ENCODE measurements at places on chromosomes 4 and X. TPM values are rescaled to one million over a fixed set of nuclear protein-coding genes. Genes with fewer than 3 reads are reported as not detected.

GRCh38 chr4:1550122-1551070 is 133.7 kb downstream of the FAM53A start:
- DNase-seq: no peak

DNA sequence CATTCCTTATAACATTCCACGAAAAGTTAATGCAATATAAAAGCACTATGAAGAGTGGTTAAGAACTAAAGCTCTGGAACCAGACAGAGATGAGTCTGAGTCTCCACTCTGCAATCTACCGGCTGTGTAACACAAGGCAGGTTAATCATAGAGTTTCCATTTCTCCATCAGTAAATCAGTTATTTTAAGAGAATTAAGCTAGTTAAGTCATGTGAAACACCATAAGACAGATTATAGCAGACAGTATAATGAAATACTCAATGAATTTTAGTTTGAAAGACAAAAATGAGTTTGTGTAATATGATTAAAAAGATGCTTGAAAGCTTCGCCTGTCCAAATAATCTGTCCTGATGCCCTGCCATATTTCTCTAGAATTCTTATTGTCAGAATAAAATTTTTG is 282.6 kb upstream of the ACTRT1 start:
- no peak for DNase-seq

- DNase-seq: no peak
Observed at GRCh38 chr4:120682981-120683380, 239.5 kb downstream of the PRDM5 start.

GRCh38 chrX:24760363-24761000 is 66.8 kb downstream of the POLA1 start:
- DNase-seq: no peak

DNA sequence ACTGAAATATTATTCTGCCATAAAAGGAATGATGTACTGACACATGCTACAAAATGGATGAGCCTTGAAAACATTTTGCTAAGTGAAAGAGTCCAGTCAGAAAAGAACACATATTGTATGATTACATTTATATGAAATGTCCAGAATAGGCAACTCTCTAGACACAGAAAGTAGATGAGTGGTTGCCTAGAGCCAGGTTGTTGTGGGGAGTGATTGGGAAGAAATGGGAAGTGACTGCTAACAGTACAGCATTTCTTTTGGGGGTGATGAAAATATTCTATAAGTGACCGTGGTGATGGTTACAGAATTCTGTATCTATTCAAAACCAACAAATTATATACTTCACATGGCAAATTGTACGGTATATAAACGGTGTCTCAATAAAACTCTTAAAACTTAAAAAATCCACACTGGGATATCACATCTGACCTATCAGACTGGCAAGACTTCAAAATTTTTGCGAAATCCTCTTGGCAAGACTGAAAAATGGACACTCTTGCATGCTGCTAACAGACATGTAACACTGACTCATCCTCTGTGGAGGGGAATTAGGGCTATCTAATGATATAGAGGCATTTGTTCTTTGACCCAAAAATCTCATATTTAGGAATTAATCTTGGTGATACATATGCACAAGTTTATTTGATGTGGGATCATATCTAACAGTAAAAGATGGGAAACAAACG is 71.8 kb downstream of the FAM13A start:
- no peak for DNase-seq

The ZXDA gene
- total RNA-seq: 6.7 TPM

- no peak for DNase-seq
Observed at GRCh38 chr4:182276210-182277109, 33.3 kb downstream of the TENM3 start.

GRCh38 chrX:9717376-9717775 is 48.3 kb downstream of the GPR143 start:
- no peak for DNase-seq

The LPAR4 gene
- 0.18 TPM for total RNA-seq

The CT47A1 gene
- total RNA-seq: not detected

- no peak for DNase-seq
Observed at GRCh38 chr4:80931631-80932081, 98.9 kb upstream of the BMP3 start.

DNA sequence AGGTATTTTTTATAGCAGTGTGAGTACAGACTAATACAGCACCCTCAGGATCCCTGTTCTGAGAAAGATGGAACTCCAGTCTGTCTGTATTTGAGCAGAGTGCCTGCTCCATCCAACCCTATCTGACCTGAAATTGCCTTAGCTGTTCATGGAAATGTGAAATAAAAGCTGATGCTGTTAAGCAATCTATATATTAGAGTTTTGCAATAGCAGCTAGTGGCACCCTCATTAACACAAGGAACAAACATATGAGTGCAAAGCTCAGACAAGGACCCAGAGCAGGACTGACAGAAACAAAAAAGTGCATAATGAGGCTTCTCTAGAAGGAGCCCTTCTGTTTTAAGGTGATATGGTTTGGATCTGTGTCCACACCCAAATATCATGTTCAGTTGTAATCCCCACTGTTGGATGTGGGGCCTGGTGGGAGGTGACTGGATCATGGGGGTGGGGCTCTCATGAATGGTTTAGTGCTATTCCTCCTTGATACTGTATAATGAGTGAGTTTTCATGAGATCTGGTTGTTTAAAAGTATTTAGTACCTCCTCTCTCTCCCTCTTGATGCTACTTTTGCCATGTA is 272.9 kb upstream of the KLF3 start:
- DNase-seq: no peak

The NAP1L2 gene
- 8.9 TPM for total RNA-seq

The DSPP gene
- not detected for total RNA-seq

- no peak for DNase-seq
Observed at GRCh38 chrX:10990976-10991375, 120.2 kb upstream of the HCCS start.

GRCh38 chrX:57232658-57233360 is 53.7 kb upstream of the FAAH2 start:
- no peak for DNase-seq

DNA sequence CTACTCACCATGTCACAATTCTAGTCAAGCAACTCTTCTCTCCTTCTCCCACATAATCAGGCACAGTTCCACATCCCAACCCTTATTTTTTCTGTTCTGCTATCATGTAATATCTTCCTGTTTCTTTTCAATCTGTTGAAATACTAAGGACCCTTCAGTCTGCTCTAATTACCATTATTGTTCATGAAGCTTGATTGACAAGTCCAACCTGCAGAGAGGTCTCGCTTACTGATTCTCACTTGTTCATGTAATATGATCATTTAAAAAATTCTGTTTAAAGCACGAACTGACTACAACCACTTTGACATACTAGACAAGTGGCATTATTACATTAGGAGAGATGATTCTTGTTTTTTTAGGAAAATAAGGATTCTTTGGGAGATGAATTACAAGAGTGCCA is 108.6 kb upstream of the MAD2L1 start:
- no peak for DNase-seq

The NPY5R gene
- 0.99 TPM for total RNA-seq

DNA sequence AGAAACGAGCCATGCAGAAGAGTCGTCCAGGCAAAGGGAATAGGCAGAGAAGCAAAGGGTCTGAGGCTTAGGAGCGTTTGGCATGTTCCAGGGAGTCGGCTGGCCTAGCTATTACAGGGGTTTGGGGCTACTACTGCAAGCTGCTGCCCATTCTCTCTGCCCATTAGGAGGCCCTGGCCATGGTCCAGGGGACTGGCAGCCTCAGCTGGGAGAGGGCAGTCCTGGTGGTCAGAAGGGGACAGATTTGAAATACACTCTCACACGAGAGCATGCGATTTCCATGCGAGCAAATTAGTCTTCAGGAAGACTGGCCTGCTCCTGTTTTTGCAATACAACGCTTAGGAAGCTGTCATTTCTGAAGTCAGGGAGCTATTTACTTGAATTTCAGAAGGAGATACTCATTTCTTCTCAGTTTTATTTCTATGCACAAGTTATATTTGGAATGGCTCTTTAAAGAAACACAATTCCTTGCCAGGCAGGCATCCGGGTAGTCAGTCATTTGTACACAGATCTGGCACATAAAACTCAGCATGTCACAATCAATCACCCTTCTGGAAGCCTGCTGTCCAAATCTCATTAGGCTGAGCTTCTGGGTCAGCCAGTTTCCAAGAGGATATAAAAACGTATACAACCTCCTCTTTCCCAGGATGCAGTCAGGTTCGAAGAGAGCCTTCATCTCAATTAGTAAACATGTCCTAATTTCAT is 27.0 kb downstream of the PROM1 start:
- no peak for DNase-seq

DNA sequence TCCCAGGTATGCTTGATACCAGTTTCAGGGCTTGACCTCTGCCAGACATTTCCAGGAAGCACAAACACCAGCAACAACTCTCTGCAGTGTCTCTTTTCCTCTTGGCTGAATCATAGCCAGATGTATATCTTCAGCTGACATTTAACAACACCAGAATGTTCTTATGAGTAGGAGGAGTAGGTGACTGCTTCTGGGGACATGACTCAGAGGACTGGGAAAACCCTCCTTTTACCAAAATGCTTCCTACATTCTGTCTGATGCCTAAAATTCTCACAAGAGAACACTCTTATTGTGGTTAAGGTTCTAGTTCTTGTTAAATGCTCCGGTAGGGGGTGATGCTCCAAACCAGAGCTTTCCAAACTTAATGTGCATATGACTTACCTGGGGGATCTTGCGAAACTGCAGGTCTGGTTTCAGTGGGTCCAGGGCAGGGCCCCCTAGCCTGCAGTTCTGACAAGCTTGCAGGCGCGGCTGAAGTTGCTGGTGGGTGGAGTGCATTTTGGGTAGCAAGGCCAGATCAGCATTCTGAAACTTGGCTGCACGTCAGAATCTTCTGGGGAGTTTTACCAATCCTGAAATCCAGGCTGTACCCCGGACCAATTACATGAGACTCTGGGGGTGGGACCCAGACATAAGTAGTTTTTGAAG is 329.3 kb upstream of the RPS6KA3 start:
- no peak for DNase-seq

DNA sequence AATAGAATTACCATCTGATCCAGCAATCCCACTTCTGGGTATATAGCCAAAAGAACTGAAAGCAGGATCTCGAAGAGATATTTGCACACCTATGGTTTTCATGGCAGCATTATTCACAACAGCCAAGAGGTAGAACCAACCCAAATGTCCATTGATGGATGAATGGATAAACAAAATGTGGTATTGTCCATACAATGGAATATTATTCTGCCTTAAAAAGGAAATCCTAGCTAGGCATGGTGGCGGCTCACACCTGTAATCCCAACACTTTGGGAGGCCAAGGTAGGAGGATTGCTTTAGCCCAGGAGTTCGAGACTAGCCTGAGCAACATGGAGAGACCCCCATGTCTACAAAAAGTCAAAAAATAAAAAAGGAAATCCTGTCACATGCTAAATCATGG is 27.3 kb downstream of the SAT1 start:
- no peak for DNase-seq

The RAI2 gene
- total RNA-seq: 28.0 TPM

GRCh38 chrX:53440621-53441517 is 6.7 kb upstream of the HSD17B10 start:
- DNase-seq: peak; percentile 72

DNA sequence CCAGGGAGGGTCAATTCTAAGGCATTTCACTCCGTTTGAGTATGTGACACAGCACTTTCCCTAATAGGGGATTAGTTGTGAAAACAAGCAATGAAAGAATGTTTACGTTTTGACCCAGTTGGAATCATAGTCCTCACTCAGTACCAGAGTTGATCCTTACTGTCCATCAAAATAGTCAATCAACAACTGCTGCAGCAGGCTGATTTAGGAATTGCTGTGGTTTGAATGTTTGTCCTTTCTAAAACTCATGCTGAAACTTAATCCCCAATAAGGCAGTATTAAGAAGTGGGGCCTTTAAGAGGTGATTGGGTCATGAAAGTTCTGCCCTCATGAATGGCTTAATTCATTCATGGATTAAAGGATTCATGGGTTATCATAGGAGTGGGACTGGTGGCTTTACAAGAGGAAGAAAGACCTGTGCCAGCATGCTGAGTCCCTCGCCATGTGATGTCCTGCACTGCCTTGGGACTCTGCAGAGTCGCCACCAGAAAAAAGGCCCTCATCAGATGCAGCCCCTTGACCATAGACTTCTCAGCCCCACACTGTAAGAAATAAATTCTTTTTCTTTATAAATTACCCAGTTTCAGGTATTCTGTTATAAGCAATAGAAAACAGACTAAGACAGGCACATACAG is 3.1 kb upstream of the FBXL5 start:
- no peak for DNase-seq

The TLR2 gene
- total RNA-seq: 13.9 TPM

Measured in ureter (tissue), 1 donor.